ENCODE measurements at places on chromosomes 7 and 10.

DNA sequence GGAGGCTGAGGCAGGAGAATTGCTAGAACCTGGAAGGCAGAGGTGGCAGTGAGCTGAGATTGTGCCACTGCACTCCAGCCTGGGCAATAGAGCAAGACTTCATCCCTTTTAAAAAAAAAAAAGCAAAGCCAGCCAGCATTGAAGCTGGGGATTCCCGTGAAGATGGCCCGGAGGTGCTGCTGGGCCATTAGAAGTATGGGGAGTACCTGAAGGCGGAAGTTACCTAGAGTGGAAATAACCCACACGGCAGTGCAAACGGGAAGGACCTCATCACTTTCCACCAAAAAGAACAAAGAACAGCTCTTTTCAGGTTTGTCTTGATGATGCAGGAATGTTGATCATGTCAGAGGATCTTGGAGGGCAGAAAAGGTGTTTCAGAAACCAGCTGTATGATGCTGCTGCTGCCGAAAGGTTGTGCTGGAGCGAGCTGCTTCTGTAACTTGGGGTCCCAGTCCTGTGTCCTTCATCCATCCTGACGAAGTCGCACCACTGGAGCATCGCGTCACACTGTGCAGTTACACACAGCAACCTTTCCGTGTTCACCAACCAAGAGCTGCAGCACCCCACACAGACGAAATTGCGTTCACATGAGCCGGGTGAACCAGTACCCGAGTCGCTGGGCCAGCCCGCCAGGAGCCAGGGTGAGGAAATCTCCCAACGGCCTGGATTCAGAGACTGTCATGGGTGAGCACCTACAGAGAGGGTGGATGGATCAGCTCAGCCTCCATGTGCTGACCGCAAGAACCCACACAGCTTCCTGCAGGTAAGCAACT lies 8.2 kb downstream of the ZFAND2A start:
- DNase-seq, result no peak

GRCh38 chr10:125441151-125441550 lies 241.8 kb downstream of the TEX36 start:
- DNase-seq, result no peak

DNA sequence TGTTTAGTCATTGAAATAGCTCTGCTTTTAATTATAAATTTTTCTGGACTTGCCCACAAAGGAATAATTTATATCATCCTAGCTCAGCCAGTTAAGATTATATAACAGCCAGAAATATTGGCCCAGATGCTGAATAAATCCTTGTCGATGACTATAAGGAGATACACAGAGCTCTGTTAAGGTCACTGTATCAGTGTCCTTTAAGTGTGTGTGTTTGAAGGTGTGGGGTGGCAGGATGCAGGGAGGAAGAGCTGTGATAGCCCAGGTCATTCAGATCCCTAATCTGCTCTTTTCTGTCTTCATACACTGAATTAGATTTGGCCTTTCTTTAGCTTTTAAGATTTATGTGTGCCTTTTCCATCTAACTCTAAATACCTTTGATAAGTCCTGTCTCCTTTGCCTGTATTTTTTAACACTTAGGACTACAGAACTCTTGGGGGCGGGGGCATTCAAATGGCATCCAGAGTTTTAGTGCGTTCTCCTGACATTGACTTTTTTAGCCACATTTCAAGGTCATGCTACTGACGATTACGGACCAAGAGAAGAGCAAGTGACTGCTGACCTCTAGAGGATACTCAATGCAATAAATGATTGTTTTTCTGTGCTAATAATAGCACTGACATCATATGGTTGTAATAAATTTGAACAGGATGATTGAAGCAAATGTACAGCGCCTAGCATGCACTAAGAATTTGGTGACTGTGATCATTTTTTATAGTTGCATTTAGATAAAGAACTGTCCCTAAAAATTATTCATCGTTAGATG lies 172.3 kb downstream of the CACNB2 start:
- peak; percentile 69 for DNase-seq

- DNase-seq, result no peak
These were observed 744 bp upstream of the BICC1 start for GRCh38 chr10:58511765-58512490.

- DNase-seq, result no peak
These were observed 39.7 kb downstream of the BEND7 start for GRCh38 chr10:13489035-13489599.

DNA sequence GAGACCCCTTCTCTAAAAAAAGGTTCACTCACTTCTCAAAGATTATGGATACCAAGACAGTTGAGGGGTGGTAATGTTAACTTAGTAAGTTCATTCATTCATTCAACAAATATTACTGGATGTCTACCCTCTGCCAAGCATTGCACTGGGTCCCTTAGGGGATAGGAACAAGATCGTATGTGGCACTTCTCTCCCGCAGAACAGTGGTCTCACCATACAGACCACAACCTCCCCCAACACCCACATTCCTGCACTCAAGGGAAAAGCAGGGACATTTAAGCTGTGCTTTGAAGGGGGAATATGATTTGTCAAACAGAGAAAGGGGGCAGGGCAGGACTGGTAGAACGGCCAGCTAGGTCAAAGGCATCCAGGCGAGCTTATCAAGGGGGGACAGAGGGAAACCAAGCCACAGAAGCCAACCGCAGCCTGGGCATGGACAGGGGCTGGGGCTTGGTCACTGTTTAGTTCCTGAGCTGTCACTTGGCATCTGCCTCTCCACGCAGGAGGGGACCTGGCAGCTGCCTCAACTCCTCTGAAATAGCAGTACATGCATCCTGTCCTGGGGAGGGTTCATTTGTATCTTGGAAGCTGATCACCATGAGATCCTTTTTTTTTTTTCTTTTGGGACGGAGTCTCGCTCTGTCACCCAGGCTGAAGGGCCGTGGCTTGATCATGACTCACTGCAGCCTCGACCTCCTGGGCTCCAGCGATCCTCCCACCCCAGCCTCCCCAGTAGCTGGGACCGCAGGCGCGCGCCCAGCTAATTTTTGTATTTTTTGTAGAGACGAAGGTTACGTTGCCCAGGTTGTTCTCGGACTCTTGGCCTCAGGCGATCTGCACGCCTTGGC lies 949 bp upstream of the CLIP2 start:
- no peak for DNase-seq

- DNase-seq, result no peak
These were observed 132.0 kb downstream of the CFAP58 start for GRCh38 chr10:104485632-104486031.

DNA sequence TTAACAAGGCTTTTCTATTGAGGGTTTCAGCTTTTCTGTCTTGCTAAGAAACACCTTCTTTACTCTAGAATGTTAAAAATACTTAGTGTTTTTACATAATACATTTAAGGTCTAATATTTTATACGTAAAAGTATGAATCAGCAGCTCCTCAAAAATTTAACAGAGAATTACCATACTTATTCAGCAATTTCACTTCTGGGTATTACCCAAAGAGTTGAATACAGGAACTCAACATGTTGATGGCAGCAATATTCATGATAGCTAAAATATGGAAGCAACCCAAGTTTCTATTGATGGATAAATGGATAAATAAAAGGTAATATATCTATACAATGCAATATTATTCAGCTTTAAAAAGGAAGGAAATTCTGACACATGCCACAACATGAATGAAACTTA lies 9.7 kb upstream of the OR13A1 start:
- no peak for DNase-seq
